ENCODE measurements at places on chromosomes 1 and 21.

GRCh38 chr1:163442895-163443294 is 121.1 kb downstream of the NUF2 start:
- no peak for DNase-seq

- DNase-seq: no peak
Measured at GRCh38 chr1:100979631-100980030, 46.0 kb downstream of the DPH5 start.

DNA sequence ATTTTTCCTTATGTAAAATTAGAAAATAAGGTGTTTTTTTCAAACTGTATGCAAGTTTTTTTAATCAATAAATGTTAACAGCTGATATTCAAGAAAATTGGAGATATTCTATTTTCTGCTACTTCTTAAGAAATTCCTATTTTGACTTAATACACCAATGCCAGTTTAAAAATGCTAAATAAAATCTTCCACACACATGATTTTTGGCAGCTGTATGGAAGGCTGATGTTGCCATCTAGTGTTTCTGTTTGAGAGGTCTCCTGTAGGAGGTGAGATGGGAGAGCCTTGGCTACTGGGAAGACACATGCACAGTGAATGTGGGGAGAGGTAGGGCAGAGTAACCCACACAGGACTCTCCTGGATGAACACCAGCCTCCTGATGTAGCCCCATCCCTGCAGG is 29.2 kb upstream of the OR2B11 start:
- no peak for DNase-seq

DNA sequence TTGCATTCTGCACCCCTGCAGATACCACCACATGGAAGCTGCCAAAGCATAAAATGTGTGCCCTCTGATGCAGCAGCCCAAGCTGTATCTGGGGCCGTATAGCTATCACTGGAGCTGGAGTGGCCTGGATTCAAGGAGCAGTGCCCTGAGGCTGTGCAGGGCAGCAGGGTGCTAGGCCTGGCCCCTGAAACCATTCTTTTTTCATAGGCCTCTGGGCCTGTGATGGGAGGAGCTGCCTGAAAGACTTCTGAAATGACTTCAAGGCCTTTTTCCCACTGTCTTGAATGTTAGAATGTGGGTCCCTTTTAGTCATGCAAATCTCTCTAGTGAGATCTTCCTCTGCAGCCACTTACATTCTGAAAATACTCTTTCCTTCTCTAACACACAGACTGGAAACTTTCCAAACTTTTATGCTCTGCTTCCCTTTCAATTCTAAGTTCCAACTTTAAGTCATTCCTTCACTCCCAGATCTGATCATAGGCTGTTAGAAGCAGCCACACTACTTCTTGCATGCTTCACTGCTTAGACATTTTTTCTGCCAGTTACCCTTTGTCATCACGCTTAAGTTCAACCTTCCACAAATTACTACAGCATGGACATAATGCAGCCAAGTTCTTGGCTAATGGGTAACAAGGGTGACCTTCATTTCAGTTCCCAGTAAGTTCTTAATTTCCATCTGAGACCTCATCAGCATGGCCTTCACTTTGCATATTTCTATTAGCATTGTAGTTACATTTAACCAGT is 42.4 kb downstream of the DRAM2 start:
- DNase-seq: no peak

DNA sequence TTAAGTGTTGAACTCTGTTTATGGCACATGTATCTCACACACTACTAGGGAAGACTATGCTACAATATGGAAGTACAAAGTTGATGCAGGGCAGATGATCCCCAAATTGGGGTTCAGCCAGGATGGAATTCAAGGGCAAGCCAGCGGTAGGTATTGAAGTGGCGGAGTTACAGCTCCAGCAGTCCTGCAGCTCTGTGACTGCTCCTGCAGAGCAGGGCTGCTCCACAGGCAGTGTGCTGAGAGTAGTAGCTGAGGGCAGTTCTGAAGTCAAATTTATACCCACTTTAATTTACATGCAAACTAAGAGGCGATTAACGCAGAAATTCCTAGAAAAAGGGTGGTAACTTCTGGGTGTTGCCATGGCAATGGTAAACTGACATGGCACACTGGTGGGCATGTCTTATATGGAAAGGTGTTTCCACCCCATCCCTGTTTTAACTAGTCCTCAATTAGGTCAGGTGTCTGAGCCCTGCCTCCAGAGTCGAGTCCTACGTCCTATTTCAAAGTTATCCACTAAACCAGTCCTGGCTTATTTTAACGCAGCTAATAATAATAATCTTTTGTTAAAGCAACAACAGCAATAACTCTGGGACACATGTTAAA is 20.6 kb upstream of the CENPF start:
- DNase-seq: no peak

DNA sequence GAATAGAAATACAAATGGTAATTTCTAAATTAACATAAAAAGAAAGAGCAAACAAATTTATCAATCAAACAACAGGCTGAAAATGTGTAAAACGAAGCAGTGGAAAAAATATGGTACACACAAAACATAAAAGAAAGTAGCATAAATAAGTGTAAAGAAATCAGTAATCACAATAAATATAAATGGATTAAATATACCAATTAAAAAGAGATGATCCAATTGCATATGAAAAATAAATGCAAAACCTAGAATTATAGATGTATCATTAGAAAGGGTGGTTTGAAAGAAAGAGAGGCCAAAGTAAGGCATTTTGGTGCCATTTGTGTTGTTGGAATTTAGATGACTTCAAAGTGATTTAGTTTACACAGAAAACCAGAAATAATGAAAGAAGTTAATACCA is 202.2 kb downstream of the PTBP2 start:
- DNase-seq: no peak

GRCh38 chr1:29133861-29134694 is 10.4 kb upstream of the TMEM200B start:
- no peak for DNase-seq
